Right cardiac atrium (tissue), 5 donors: ENCODE measurements at places on chromosomes 11 and 22. TPM values are rescaled to one million over a fixed set of nuclear protein-coding genes. Genes with fewer than 3 reads are reported as not detected.

DNA sequence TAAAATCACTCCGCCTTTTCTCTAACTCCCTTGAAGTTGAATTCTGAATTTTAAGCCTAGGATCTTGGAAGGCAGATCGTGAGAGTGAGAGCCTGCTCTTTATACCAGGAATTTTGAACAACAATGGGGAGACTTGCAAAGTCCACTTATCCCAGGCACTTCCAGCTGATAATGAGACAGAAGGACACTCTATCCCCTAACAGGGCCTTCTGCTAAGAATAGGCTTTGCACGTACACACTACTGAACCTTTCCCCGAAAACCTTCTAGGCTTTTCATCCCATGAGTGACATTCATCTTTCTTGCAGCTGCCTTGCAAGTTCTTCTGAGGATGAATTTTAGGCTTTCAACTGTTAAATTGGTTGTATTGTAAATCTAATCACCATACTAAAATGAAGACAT is 44.0 kb upstream of the WT1 start:
- DNase-seq: no peak

The UBQLN3 gene
- 0.14 TPM for total RNA-seq

- DNase-seq: no peak
Measured at GRCh38 chr11:57571606-57572005, 4.1 kb upstream of the UBE2L6 start.

DNA sequence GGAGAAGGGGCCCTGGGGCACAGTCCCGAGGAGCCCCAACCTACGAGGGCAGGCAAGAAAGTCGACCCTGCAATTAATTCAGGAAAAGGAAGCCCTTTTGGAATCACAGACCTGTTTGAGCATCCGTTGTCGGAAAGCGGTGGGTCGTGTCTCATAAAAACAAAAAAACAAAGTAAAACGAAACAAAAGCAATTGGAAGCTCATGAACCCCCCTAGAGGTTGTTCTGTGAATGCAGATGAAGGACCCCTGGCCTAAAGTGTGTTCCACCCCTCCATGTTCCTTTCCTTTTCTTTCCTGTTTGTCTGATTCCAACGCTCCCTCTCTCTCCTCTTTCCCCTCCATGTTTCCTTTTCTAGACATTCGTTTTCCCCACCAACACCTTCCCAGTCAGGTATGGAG is 203.7 kb downstream of the GRIK4 start:
- DNase-seq: no peak

GRCh38 chr22:16957781-16958180 is 50.2 kb downstream of the GAB4 start:
- DNase-seq: no peak

DNA sequence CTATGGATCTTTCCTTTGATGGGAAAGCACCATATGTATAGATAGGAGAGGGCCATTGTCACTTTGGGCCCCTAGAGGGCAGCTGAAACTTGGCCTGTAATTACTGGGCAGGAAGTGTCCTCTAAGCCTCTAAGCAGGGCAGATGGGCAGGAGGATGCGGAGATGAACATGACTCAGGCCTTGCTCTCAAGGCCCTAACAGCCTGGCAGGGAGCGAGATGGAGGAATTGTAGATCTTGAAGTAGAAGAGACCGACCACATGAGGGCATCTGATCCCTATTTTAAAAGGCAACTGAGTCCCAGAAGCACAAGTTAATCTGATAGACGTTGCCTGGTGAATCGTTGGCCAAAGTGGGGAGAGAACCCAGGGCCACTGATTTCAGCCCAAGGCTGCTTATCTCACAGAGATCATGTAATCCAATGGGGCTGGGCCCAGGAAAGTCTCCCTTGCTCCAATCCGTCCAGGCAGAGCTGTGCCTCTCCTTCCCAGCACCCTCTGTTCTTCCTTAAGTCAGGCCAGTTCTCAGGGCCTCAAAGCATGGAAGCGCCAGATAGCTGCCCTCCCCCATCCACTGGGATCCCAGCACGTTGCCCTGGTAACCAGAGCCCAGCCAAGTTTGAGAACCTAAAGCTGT is 2.5 kb upstream of the SEPTIN3 start:
- no peak for DNase-seq

The CSRP3 gene
- 1,691 TPM for total RNA-seq

DNA sequence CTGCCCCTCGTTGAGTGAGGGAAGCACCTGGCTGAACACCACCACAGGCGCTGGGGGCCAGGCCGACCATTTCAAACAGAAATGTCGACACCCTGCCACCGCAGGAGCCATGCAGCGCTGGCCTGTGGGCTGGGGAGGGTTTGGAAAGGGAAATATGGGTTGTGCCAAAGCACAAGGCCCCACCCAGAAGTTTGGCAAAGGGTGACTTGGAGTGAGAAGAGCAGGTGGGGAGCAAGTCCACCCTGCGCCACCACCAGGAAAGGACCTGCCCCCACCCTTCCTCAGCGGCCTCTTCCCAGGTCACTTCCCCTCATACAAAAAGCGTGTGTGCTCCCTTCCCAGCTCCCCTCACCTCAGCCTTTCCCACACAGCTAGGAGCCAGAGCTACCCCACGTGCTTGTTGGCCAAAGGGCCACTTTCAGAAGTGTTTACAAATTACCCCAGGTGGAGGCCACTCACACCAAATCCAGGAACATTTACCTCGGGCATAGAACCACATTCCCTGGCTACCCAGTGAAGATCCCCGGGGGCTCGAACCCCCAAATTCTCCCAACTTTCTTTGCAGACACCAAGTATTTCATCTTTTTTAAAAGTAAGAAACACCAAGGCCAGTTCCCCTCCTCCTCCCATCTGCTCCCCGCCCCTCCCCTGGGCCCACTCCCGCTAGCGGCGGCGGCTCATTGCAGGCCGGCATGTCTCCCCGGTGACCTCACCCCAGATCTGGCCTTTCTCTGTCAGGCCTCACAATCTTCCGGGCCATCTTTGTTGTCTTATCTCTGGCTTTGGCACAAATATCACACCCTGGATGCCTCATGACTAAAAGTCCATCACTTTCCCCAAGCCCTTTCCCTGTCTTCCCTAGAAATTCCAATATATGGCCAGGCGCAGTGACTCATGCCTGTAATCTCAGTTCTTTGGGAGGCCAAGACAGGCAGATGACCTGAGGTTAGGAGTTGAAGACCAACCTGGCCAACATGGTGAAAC is 20.5 kb upstream of the SCGB1A1 start:
- peak; percentile 62 for DNase-seq

- DNase-seq: no peak
Measured at GRCh38 chr22:30247974-30248373, 1.4 kb upstream of the LIF start.

DNA sequence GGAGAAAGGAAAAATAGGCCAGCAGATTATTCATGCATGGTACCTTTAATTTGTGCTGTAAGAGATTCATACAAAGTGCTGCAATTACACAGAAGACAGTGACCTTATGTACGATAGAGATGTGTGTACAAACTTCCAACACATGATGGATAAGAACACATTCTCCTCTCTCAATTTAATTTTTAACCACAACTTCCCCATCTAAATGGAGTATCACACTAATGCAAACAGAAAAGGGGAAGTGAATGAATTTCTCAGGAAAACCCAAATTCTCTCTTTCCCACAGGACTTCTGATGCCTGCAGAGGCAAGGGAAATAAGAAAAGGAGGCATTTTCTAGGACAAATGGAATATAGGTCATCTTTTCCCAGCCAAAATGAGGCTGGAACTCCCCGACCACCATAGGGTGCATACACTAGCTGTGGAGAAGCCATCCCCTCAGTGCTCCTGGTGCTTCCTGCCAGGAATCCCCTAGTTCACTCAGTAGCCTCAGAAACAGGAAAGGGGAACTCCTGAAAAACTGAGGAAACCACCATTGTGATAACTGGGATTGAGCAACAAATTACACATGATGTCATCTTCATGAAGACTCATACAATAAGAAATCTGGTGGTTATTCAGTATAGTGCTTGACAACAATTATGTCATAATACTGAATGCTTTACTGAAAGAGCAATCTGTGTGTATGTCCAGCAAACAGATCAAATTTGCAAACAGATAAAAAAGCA is 22.4 kb downstream of the MMP10 start:
- DNase-seq: no peak

GRCh38 chr22:17228725-17229126 is 9.5 kb upstream of the ADA2 start:
- no peak for DNase-seq

- no peak for DNase-seq
Measured at GRCh38 chr11:126403658-126404057, 48.2 kb downstream of the ST3GAL4 start.

The MALAT1 gene
- total RNA-seq: 4,935 TPM

The PHETA2 gene
- 7.6 TPM for total RNA-seq

The INS gene
- total RNA-seq: not detected

The HIPK3 gene
- total RNA-seq: 239 TPM

- peak; percentile 99 for DNase-seq
Measured at GRCh38 chr22:46116491-46116958, 33.8 kb upstream of the PPARA start.

GRCh38 chr11:124867700-124868099 is 2.5 kb downstream of the ROBO3 start:
- peak; percentile 47 for DNase-seq

GRCh38 chr11:102517670-102518069 is 12.9 kb downstream of the MMP7 start:
- DNase-seq: no peak

DNA sequence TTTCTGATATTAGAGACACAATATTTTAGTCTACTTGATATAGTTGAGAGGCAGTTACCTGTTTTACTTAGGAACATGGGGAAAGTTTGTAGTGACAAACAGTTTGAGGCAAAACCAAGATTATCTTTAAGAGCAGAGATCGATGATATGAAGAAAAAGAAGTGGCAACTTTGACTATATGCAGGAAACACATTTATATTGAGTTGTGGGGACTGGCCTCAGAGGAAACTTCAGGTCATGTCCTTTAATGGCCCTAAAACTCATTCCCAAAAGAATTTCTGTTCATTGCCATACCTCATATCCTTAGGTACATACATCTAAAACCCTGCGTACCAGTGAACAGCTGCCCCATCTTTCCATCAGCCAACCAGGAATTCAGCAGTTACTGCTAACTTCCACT is 4.5 kb downstream of the HBG1 start:
- DNase-seq: no peak

DNA sequence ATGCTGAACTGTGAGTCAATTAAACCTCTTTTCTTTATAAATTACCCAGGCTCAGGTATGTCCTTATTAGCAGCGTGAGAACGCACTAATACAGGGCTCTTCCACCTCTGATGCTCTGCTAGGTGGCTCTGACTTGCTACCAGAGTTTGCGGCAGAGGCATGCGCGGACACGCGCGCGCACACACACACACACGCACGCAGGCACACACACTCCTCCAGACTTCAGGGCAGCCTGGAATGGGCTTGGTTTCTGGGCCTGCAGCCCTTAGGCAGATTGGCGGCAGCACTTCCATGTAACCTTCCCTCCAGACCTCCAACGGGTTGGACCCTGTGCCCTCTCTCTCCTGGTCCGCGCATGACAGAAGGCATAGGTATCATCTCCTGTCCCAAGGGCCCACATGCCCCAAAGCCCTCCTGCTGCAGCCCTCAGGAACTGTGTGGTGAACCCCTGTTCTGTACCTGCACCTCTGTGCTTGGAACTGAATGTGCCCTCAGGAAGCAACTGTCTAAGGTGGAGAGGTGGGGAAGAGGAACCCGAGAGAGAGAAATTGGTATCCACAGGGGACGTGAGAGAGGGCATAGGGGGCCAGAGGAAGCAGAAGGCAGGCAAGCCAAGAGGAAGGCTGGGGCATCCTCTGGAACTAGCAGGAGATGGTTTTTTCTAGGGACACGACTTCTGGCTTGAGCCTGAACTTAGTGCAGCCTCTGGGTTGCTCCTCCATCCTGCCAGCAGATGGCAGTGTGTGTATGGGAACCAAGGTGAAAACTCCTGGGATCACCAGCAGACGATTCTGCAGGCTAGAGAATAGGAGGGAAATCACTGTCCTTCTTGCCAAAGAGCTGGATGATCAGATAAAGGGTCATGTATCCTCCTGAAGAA is 23.4 kb upstream of the RIC3 start:
- DNase-seq: peak; percentile 55

- DNase-seq: peak; percentile 88
Measured at GRCh38 chr11:75474878-75475766, 42.1 kb upstream of the KLHL35 start.

The RGL4 gene
- not detected for total RNA-seq

- DNase-seq: no peak
Measured at GRCh38 chr11:63770763-63771162, 2.2 kb upstream of the ZFTA start.

The SLC15A3 gene
- 21.1 TPM for total RNA-seq

The MS4A6A gene
- total RNA-seq: 99.0 TPM

- peak; percentile 49 for DNase-seq
Measured at GRCh38 chr11:47186076-47186699, at the start of gene PACSIN3. Gene PACSIN3 (minus strand): TSS chr11:47186434. CDS start chr11:47182727, 3,707 bp downstream.

DNA sequence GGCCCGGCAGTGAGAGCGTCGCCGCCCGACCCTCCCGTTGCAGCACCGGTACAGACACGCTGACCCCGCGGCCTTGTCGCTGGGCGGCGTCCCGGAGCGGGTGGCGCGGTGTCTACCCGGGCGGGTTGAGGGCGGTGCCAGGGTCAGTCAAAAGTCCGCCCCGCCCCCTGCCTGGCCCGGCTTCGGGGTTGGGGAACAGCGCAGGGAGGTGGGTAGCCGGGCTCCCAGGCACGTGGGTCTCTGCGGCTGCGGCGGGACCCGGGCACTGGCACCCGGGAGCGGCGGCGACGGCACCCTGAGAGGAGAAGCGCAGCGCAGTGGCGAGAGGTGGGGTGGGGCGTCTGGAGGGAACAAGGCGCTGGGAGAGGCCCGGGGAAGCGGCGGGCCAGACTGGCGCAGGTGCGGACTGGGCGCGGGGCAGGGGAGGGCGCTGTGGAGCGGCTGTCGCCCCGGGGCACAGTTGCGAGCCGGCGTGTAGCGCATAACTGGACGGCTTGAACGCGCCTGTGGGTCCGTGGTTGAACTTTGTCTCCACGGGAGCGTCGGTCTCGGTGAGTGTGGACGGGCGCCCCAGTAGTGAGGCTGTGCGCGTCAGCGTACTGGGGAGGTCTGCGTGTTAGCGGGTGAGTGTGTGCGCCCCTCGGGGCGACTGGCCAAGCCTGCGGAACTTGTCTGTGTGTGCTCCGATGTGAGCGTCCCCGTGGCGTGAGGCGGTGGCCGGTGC is at the start of gene P2RY2:
P2RY2 (plus strand) TSS at position 176 of the 724 bp plus-strand sequence. CDS start 15,879 bp downstream, outside the sequence.
- DNase-seq: peak; percentile 92

DNA sequence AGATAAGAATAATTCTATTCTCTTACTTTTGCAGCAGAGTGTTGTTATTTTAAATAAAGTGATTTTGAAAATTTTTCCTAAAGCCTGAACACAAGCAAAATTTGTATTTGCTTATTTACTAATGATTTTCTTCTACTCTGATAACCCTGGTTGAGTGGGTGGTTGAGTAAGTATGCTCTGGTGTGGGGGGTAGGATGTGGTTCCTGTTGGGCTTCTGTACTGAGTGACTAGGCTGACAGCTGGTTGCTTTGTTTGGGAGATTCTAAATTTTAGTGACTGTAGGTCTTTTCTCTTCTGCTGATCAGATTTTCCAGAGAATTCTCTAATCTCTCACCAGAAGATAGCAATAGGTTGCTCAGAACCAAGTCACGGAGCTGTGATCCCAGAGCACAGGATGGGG is 61.6 kb downstream of the METTL15 start:
- DNase-seq: no peak
